ENCODE measurements at places on chromosomes 1 and 21.
A peak's percentile ranks its signal among the peaks of the same experiment; 100 is the strongest.

- no peak for DNase-seq
These were observed 78.5 kb downstream of the ARHGEF10L start for GRCh38 chr1:17617787-17618557.

DNA sequence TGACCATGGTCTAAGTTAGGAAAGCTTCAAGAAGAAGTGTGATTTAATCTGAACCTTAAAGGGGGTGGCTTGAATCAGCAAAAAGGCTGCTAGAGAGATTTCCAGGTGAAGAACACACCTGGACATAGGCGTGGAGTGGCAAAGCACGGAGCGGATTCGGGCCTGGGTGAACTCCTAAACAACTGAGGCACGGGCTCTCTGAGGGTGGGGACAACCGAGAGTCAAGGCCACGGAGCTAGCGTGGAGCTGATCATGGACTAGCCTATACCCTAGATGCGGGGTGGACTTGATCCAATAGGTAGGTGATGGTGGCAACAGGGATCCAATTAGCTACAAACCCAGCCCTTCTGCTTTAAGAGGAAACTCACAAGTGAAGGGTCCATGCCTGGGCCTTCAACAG lies 27.8 kb downstream of the SYT2 start:
- no peak for DNase-seq

DNA sequence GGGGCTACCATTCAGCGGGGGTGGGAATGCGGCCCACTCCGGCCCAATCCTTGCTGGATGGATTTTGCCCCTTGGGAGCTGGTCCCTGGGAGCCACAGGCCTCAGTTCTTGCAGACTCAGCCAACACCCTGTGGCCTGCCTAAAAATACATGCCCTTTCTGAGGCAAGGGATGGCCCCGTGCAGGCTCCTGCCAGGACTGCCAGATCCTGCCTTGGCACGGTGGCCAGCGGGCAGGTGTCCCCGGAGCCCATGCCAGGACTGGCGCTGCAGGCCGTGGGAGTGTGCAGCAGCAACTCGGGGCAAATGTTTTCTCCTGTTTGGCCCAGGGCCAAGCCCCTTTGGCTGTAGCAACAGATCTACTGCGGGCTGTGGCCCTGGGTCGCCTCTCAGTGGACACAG lies 1.6 kb upstream of the PANK4 start:
- DNase-seq, result no peak

- DNase-seq, result peak; percentile 26
These were observed 45.9 kb downstream of the RAP1A start for GRCh38 chr1:111665497-111665896.
